Activated T-helper 2 cell treated with anti-CD3 and anti-CD28 coated beads, Interferon-gamma antibody, Interleukin-2, Interleukin-4, amounts not matched to agents 10 μg/mL and 5 μg/mL and 100 μg/mL, durations not matched to agents 14 hours and 24 hours and 36 hours (primary cell): ENCODE measurements at places on chromosomes 12 and 14. TPM values are rescaled to one million over a fixed set of nuclear protein-coding genes. Genes with fewer than 3 reads are reported as not detected.

DNA sequence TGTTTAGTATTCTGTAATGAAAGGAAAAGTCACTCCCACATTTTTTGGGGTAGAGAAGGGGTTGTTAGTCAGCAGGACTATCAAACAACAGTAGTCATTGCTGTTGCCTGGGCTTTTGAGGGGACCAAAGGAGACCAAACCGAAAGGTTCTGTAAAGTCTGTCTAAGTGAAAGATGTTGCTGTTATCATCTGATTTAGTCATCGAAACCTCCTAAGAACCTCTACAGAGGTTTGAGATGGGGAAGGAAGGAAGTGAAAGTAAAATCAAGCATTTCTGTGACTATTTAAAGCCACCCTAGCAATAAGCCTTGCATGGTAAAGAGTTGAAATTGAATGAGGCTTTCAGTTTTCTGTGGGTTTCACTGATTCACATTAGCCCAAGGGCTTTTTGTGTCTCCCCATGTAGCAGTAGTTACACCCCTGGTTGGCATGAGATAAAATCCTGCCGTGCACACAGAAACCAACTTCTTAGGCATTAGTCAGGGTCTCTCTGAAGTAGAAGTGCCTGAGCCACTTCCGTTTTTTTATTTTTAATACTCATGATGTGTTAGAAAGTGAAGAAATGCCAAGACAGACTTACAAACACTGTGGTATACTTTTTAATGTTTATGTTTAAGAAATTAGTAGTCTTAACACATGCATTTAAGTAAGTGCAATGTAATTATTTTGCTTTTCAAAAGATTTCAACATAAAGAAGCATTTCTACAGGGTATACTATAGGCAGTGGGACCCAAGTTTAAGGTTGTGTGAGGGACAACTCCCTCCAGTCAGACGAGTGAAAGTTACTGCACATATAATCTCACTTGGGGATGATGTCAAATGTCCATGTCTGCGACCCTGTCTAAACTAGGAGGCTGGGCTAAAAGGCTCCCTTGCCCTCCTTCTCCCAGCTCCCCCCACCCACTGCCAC is 50.4 kb downstream of the DYRK2 start:
- H3K27me3 ChIP-seq = peaks cover 50% of the 10 kb centered on the region
- H3K4me3 ChIP-seq = no peak overlapping the region
- H3K36me3 ChIP-seq = no peaks in the 10 kb centered on the region
- peaks cover 46% of the 10 kb centered on the region for H3K4me1 ChIP-seq

- H3K4me3 ChIP-seq = peak overlapping the region; percentile 99
- H3K36me3 ChIP-seq = peaks cover 35% of the 10 kb centered on the region
- DNase-seq = peak; percentile 40
These were observed 483 bp downstream of the POC1B start for GRCh38 chr12:89525305-89525823.

GRCh38 chr14:89205137-89205740 is 211.8 kb downstream of the FOXN3 start:
- peaks cover 13% of the 10 kb centered on the region for H3K4me1 ChIP-seq
- H3K36me3 ChIP-seq = peaks cover 18% of the 10 kb centered on the region
- H3K4me3 ChIP-seq = no peak overlapping the region
- H3K27ac ChIP-seq = no peak overlapping the region

ACVRL1 gene
- total RNA-seq = not detected in 2 replicates

EML1 gene
- 0.68 and 0.87 TPM in 2 replicates for total RNA-seq

NUAK1 gene
- total RNA-seq = 0.02 and 0.11 TPM in 2 replicates

ENDOU gene
- not detected in 2 replicates for total RNA-seq
